ENCODE measurements at places on chromosomes 7 and 10.

DNA sequence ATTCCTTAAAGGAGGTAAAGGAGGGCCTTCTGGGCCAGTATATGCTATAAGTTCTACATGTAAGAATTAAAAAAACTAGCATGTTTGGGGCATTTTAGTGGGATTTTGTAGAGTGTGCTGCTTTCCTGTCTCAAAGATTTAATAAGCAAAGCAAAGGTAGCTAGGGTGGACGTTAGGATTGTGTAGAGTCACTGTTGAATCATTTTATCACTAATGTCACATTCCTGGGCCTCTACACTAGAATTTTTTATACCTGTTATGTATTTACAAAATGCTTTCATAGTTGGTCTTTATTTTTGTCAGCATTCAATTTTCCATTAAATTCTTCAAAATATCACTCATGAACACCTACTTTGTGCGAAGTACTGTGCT is 139.4 kb upstream of the PHYHIPL start:
- DNase-seq: no peak

- no peak for DNase-seq
Measured at GRCh38 chr10:32328499-32328898, 18.5 kb downstream of the EPC1 start.

DNA sequence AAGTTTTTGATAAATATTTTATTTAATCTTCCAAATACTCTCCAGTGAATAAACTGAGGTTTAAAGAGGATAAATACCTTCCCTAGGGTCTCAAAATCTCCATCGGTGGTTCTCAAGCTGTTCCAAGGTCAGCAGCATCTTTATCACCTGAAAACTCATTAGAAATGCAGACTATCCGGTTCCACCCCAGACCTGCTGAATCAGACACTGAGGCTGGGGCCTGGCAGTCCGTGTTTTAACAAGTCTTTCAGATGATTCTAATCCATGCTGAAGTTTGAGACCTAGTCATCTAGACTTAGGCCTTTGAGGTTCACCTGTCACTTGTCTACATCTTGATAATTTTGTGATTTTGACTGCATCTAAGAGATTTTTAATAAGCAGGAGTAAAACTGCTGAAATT is 37.5 kb downstream of the PLEKHA8 start:
- no peak for DNase-seq

DNA sequence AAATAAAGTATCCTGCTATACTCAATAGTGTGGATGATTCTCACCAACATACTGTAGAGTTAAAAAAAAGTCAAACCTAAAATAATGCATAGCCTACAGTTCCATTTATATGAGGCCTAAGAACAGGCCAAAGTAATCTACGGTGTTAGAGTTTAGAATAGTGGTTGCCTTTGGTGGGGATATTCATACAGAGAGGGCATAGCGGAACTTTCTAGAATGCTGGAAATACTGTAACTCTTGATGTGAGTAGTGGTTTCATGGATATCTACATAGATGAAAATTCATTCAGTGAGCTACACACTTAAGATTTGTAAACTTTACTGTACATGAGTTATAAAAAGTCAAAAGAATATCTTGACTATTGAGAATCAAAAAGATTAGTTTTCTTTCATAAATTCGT is 349.9 kb upstream of the NFE2L3 start:
- DNase-seq: no peak

DNA sequence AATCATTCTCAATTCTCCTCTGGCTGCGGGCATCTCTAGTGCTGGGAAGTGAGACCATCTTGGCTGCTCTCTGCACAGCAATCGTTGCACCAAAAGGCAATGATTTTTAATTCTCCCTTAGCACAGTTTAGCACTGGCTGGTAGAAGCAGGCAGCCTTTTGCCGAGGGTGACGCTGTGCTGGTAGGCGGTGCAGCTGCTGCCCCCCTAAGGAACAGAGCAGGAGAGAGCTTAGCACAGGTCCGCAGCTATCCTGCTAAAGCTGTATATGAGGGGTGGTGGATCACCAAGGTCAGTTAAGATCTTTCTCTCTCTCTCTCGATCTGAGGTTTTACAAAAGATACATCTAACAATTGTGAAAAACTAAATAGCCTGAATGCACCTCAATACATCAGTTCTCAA is 390.1 kb downstream of the GATA3 start:
- no peak for DNase-seq

- DNase-seq: no peak
Measured at GRCh38 chr10:113232928-113233511, 283.0 kb downstream of the TCF7L2 start.

GRCh38 chr10:104509981-104510380 is 131.1 kb upstream of the SORCS3 start:
- no peak for DNase-seq

All from iris pigment epithelial cell (primary cell).